ENCODE measurements at places on chromosomes 3 and 15.

GRCh38 chr15:92158426-92158825 is 235.3 kb upstream of the ST8SIA2 start:
- peak; percentile 5 for DNase-seq

GRCh38 chr15:27741226-27741860 is 357.8 kb downstream of the OCA2 start:
- DNase-seq, result no peak

DNA sequence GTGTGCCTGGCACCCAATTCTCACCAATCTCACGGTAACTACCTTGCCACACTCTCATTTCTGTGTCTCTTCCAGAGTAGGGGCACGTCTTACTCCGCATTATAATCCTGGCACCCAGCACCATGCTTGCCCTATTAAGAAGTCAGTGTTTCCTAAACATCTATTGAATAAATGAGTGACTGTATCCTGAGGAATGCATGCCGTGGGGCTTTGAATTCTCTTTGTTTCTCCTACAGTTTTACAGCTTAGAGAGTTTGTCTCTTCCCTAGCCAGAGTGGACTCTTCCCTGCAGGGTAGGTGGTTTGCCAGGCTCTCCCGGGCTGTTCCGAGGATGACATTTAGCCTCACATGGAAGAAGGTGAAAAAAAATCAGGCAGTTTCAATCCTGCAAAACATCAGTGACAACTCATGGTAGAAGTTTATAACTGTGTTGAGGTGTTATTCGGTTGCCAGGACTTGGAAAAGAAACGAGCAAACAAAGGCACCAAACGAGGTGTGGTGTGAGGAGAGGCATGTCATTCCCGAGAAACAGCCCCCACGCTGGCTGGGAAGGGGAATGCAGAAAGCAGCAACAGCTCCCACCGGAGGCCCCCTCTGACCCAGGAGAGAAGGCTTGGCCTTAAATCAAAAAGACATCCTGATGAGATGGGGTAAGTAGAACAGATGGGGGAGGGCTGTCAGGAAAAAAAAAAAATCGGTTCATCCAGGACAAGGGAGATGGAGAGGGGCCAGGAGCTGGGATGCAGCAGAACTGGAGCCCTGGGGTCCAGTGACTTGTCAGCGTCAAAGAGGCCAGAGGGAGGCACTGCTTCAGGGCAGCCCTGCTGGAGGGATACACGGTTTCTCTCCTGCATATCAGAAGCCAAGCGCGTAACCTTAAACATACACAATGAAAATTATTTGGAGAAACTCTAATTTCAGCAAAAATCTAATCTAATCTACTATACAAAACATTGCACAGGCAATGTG is 168.4 kb upstream of the ARRDC4 start:
- DNase-seq, result no peak

GRCh38 chr3:134242649-134243617 is 7.7 kb downstream of the RYK start:
- no peak for DNase-seq

DNA sequence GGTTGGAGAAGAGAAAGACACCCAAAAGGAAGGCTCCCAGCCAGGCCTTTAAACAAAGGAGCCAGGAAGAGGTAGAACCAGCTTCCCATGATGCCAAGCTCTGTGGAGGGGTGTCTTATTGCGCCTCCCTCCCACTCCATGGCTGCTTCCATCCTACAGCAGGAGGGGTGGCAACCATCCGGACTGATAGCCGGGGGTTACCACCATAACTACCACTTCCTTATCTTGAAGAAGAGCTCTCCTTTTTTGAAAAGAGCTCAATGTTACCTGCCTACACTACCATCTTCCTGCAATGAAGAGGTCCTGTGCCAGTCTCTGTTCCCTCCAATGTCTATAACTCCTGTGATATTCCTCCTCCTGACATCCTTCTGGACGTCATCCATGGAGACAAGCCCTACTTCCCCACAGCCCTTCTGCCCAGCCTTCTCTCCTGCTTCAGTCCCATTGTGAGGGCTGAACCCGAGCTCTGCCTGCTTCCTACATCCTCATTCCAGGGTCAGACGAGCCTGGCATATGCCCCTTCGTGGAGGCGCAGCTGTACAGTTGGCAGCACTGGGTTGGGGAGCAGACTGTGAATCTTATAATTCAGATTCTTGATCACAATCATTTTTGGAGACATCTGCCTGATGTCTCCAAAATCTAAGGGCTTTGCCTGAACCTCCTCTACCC is 8.5 kb downstream of the CCDC9B start:
- no peak for DNase-seq

DNA sequence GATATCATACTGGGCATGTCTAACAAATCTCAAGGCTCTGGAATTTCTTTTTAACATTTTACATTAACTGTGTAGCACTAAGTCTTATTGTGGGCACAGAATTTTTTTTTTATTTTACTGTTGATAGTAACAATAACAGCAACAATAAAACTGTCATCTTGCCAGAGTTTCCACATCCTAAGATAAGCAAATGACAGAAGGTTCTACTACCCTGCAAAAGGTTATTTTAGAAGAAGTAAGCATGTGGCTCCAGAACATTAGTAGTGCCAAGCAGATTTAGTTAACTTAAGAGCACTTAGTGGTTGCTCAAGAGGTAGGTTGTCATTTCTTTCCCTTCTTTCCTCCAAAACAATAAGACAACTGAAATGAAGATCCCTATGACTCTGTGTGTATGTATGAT is 743.0 kb upstream of the CBLB start:
- DNase-seq, result no peak

- no peak for DNase-seq
Measured at GRCh38 chr15:96355568-96356187, 25.2 kb downstream of the NR2F2 start.

- peak; percentile 65 for DNase-seq
Measured at GRCh38 chr3:15268033-15268631, 62.1 kb downstream of the CAPN7 start.

DNA sequence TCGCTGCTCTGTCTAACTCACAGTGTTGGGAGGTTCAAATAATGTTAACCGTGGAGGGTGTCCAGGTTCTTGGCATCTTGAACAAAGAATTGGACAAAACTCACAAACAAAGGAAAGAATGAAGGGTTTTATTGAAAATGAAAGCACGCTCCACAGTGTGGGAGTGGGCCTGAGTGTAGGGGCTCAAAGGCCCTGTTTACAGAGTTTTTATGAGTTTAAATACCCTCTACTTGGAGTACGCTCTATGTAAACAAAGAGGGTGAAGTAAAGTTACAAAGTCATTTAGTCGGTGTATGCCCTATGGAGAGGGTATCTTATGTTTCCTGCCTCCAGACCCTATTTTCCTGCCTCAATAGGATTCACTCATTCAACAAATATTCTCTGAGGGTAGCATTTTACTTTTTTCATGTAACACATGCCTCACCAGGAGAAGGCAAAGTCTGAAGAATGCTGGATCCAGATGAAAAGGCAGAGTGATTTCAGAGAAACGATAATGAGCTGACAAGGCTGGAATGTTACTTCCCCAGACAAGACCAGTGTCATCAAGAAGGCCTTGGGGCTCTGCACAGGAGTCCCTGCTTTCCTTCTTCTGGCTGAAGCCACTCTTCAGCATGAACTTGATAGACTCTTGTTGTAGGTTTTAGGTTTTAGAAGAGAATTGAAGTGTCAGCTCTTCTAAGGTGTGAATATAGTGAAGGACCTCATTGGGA is 163.6 kb downstream of the FAM43A start:
- no peak for DNase-seq

DNA sequence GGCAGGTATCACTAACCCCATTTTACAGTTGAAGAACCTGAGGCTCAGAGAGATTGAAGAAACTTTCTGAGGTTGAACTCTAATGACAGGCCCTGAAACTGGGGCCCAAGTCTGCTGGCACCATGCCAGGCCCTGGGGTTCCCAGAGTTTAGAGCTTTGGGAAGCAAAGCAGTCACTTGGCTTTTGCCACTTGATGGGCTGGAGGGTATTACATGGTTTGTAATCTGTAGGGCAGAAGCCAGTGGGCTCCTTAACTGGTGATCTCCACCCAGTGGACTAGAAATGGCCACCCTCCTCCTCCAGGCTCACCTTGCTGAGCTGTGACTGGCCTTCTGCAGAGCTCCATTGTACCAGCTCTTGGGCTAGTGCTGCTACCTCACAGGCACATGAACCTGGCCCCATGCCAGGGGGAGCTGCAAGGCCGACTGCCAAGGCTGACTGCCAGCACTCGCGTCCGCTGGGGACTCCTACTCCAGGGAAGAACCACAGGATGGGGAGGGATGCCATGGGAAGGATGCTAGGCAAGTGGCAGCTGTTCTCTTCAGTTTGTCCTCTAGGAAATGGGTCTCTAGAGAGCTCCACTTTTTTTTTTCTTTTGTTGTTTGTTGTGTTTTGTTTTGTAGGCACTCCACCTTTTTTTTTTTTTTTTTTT is 104.8 kb downstream of the ETFA start:
- no peak for DNase-seq

DNA sequence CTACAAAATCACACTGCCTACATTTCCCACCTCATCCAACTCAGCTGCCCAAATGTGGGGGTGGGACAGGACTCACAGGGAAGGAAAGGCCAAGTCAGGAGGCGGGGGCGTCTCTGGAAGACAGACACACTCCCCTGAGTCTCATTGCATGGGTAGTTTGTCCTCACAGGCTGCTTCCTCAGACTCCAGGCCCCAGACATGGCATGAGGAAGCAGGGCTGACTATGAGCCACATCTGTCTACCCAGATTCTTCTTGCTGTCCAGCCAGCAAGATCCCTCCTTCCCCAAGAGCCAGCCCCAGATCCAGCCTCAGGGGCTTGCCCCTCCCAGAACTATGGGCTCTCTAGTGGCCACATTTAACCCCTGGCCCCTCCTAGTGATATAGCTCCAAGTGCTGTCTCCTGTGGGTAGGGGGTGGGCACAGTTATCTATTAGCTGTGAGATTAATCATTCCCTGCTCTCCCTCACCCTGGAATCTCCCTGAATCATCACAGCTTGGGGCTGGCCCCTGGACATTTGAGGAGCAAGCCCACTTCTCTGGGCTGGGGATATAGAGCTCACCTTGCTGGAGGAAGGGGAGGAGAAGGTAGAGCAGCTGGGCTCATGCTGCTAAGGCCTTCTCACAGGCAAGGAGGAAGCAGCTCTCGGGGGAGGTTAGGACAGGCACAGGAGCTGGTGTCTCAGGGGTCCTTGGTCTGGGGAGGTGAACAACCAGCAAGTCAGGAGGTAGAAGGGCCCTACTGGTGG is 2.1 kb upstream of the CCDC33 start:
- no peak for DNase-seq

GRCh38 chr3:52756141-52756540 is 14.6 kb downstream of the NEK4 start:
- no peak for DNase-seq

- DNase-seq, result no peak
Measured at GRCh38 chr3:71523628-71524027, 59.9 kb downstream of the FOXP1 start.

- no peak for DNase-seq
Measured at GRCh38 chr3:99388780-99389179, 249.6 kb upstream of the COL8A1 start.

- DNase-seq, result no peak
Measured at GRCh38 chr3:100158918-100159330, 44.6 kb upstream of the FILIP1L start.
